ENCODE measurements at places on chromosomes 5 and 9. TPM values are rescaled to one million over a fixed set of nuclear protein-coding genes. Genes with fewer than 3 reads are reported as not detected.

GRCh38 chr9:76808636-76809035 is 44.4 kb downstream of the PCA3 start:
- H3K36me3 ChIP-seq = no peaks in the 10 kb centered on the region
- H3K27ac ChIP-seq = no peak overlapping the region
- peaks cover 36% of the 10 kb centered on the region for H3K27me3 ChIP-seq
- no peak for DNase-seq
- no peak overlapping the region for H3K4me3 ChIP-seq

Gene QRFP
- total RNA-seq = not detected

DNA sequence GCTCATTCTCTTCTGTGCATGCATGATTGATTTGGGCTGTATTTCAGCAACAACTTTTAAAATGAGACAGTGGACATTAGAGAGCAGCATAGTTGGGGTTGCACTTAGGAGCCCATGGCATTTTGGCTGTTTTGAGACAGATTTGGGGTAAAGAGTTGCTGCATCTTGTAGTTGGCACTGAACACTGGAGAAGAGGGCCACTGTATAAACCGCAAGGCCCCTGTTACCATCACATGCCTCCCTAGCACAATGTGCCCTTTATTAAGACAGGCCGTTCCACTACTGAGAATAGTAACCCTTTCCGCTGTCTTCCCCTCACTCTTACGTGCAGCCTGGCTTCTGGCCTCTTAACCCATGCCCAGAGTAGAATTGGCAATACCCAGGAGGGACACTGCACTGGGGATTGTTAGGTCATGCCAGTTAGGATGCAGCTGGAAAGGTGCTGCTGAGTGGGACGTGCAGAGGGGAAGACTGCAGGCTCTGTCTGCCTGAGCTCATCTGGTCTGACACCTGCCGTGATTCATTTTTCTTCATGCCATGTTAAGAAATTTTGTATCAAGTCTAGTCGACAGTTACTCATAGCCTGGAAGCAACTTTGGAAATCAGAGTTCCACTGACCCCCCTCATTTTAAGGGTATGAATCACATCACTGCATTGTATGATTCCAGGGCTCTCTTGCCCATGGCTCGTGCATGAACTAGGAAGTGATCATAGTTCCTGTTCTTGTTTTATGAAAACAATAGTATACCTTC is 146.9 kb upstream of the DMRT1 start:
- no peaks in the 10 kb centered on the region for H3K27me3 ChIP-seq
- peaks cover 1% of the 10 kb centered on the region for H3K36me3 ChIP-seq
- peak overlapping the region; percentile 67 for H3K4me3 ChIP-seq

Gene SHC3
- 5.3 TPM for total RNA-seq

DNA sequence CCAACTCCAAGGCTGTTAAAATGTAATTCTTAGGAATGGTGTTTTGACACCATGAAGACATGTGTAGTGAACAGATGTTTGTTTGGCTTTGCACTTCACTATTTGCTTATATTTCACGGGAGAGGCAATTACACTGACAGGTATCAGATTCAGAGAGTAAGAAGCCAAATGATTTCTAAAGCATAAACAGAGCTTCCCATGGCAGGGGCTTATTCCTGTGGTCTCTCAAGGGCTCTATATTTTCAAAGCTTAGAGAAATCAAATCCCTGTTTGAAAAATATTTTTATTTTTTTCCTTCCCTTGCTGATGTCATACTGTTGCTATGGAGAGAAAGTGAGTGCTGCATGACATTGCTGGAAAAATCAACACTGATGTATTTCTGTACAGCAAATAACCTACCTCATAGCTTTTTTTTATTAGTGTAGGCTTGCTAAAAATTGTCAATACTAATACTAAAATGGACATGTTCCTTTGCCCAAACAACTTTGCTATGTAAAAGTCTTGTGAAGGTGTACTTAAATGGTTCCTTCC is 161.4 kb downstream of the GIN1 start:
- no peak overlapping the region for H3K4me3 ChIP-seq
- peaks cover under 1% of the 10 kb centered on the region for H3K36me3 ChIP-seq

DNA sequence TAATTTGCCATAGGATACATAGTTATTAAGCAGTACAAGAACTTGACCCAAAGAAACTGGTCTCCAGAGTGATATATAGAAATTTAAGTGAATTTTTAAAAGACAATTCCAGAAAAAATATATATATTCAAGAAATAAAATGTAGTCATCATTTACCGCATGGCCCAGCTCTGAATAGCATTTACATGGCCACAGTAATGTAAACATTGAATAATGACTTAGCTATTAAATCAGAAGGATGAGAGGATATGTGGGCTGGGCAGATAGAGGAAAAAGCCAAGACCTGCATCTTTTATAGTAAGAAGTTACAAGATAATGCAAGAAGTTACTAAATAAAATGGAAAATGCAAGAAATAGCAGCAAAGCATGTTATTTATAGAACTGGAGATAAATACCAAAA is 405.2 kb upstream of the WWC1 start:
- no peak overlapping the region for H3K4me3 ChIP-seq
- H3K27me3 ChIP-seq = no peaks in the 10 kb centered on the region
- no peak overlapping the region for H3K27ac ChIP-seq
- DNase-seq = no peak
- no peaks in the 10 kb centered on the region for H3K4me1 ChIP-seq
- no peaks in the 10 kb centered on the region for H3K36me3 ChIP-seq

Gene CREBRF
- total RNA-seq = 11.9 TPM

Gene CXCL14
- 70.3 TPM for total RNA-seq

DNA sequence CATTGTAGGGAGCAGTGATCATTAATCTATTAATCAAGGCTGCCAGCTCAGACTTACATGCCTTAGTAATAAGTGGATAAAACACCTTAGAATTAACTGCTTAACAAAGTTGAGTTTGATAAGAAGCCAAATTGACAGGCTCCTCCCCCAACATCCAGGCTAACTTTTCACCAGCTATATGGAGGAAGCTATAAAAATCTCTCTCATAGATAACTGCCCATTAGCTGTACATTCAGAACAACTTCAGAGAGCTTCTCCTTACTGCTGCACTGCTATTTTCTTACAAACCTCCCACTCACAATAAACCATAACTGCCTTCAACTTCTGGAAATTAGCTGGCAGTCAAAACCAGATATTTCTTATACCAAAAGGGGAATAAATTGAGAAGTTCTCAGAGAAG is 364.1 kb downstream of the PRELID2 start:
- H3K4me1 ChIP-seq = peaks cover 4% of the 10 kb centered on the region
- DNase-seq = no peak
- no peak overlapping the region for H3K4me3 ChIP-seq
- no peaks in the 10 kb centered on the region for H3K36me3 ChIP-seq

DNA sequence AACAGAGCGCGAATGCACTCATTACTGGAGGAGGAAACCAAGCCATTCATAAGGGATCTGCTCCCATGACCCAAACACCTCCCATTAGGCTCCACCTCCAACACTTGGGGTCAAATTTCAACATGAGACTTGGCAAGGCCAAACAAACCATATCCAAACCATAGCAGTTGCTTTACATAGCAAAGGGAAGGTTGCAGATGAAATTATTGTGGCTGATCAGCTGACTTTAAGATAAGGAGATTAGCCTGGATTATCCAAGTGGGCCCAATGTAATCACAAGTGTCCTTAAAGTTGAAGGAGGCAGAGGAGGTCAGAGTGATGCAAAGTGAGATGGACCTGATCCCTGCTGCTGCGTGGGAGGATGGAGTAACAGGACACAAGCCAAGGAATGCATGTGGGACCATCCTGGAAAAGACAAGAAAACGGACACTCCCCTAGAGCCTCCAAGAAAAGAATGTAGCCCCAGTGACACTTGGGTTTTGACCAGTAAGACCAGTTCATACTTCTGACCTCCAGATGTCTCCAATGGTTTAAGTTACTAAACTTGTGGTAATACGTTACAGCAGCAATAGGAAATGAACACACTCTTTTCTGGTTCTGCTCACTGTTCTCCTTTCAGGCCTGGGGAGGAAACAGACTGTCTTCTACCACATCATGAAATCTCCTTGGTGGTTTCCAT is 167.3 kb downstream of the GNAQ start:
- H3K27ac ChIP-seq = no peak overlapping the region
- no peaks in the 10 kb centered on the region for H3K27me3 ChIP-seq
- peaks cover 35% of the 10 kb centered on the region for H3K36me3 ChIP-seq
- H3K4me1 ChIP-seq = no peaks in the 10 kb centered on the region
- no peak for DNase-seq
